ENCODE measurements at places on chromosomes 7 and 10.

GRCh38 chr10:3126741-3127346, 45.7 kb downstream of the PITRM1 start:
- no peak for DNase-seq
- H3K36me3 ChIP-seq: peaks cover 23% of the 10 kb centered on the region
- H3K27ac ChIP-seq: no peak overlapping the region
- H3K4me1 ChIP-seq: no peaks in the 10 kb centered on the region
- H3K27me3 ChIP-seq: no peaks in the 10 kb centered on the region

GRCh38 chr7:45910855-45911254, 10.2 kb downstream of the IGFBP3 start:
- H3K27ac ChIP-seq: no peak overlapping the region
- no peaks in the 10 kb centered on the region for H3K36me3 ChIP-seq
- no peak overlapping the region for H3K4me3 ChIP-seq
- no peaks in the 10 kb centered on the region for H3K4me1 ChIP-seq
- H3K27me3 ChIP-seq: no peaks in the 10 kb centered on the region
- DNase-seq: no peak

GRCh38 chr10:111083222-111084095, 6.6 kb downstream of the ADRA2A start:
- no peaks in the 10 kb centered on the region for H3K4me1 ChIP-seq
- H3K4me3 ChIP-seq: no peak overlapping the region
- no peaks in the 10 kb centered on the region for H3K36me3 ChIP-seq
- no peaks in the 10 kb centered on the region for H3K27me3 ChIP-seq
- DNase-seq: no peak

DNA sequence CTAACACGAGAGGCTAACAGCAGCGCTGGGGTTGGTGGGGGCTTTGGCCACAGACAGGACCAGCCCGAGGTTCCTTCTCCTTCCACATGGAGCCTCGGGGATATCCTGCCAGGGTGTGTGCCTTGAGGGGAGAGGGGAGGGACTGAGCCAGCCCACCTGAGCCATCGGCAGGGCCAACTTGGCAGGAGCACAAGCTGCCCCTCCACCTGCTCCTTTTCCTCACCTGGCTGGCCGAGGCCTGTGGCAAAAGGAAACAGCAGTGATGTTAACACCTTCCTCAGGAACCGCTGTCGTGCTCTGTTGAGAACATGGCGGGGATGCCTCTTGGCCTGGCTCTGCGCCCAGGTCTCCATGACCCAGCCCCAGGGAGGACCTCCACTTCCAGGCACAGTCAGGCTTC, 255.1 kb upstream of the PPP2R2D start:
- no peak overlapping the region for H3K27ac ChIP-seq
- DNase-seq: no peak
- no peaks in the 10 kb centered on the region for H3K4me1 ChIP-seq
- H3K36me3 ChIP-seq: no peaks in the 10 kb centered on the region

All from CD4-positive, alpha-beta memory T cell (primary cell).